ENCODE measurements at places on chromosomes 6 and 20.

GRCh38 chr6:7157752-7158616 lies 50.2 kb downstream of the RREB1 start:
- no peak for DNase-seq

GRCh38 chr6:53825532-53826321 lies 30.9 kb downstream of the LRRC1 start:
- no peak for DNase-seq

DNA sequence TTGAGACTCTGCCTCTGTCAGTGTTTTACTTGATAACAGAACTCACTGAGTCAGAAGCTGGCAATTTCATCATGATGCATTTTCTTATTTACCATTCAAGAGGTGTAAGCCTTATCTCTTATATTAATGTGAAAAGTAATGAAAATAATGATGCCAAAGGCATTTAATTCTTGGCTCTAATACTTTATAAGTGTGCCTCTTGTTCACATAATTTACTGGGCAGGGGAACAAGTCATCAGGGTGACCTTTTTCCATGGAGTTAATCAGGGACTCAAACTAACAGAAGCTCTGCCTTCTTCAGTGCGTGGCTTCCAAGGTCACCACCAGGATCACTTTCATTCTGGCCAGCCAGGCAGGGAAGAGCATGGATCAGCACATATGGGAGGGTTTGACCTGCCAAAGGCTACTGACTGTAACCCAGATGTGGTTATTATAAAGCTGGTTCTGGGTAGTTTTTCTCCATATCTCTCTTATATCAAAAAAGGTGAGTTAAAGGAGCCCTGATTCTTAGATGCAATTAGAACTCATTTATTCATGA lies 5.2 kb upstream of the PLCB1 start:
- DNase-seq, result no peak

GRCh38 chr6:137472641-137473137 lies 21.5 kb downstream of the OLIG3 start:
- no peak for DNase-seq

- no peak for DNase-seq
Observed at GRCh38 chr20:63702751-63703470, 4.9 kb downstream of the ARFRP1 start.

GRCh38 chr6:161536224-161536630 lies 262.4 kb upstream of the AGPAT4 start:
- no peak for DNase-seq

- DNase-seq, result no peak
Observed at GRCh38 chr20:40770564-40771307, 81.7 kb upstream of the MAFB start.

GRCh38 chr6:106808758-106809157 lies 165.8 kb downstream of the CD24 start:
- DNase-seq, result no peak

DNA sequence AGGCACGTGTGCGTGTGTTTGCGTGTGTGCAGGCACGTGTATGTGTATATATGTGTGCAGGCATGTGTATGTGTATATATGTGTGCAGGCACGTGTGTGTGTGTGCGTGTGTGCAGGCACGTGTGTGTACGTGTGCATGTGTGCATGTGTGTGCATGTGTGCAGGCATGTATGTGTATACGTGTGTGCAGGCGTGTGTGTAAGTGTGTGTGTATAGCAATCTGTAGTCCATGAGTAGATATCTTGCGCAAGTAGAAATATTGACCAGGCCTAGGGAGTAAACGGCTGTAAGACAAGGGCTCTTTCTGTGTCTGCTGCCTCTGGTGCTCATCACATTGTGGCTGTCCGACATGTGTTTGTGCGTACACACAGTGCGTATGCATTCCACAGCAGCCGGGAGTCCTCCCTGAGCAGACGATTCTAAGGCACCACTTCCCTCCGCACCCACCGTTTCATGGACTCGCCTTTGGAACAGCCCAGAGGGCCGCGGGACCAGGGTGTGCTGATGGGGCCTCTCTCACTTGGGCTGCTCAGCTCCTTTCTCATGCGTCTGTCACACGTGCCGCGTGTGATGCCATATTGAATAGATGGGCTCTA lies 167.6 kb downstream of the ERMARD start:
- DNase-seq, result no peak

DNA sequence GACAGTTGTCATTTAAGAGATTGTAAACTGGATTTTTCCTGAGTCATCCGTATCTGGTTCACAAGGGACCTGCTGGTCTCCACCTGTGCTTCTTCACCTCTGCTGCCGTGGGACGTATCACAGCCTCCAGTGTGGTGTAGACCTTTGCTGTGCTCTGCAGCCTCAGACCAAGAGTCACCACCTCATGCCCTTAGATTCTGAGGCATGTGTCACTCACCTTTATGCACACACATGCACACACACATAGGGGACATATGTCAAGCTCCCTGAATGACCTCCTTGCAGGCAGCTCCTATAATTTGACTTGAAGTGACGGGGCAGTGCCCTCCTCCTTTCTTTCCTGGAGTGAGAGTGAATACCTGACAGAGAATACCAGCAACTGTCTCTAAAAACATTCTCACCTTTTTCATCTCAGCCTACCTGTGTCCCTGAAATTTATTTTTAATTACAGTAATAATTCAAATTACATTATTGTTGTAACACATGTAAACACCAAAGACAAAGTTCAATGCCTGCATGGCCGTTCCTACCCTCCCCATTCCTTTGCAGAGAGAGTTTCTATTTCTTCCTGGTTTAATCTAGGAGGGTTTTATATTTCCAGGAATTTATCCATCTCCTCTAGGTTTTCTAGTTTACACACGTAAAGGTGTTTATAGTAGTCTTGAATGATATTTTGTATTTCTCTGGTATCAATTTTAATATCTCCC lies 3.5 kb downstream of the SLC17A4 start:
- DNase-seq, result no peak

DNA sequence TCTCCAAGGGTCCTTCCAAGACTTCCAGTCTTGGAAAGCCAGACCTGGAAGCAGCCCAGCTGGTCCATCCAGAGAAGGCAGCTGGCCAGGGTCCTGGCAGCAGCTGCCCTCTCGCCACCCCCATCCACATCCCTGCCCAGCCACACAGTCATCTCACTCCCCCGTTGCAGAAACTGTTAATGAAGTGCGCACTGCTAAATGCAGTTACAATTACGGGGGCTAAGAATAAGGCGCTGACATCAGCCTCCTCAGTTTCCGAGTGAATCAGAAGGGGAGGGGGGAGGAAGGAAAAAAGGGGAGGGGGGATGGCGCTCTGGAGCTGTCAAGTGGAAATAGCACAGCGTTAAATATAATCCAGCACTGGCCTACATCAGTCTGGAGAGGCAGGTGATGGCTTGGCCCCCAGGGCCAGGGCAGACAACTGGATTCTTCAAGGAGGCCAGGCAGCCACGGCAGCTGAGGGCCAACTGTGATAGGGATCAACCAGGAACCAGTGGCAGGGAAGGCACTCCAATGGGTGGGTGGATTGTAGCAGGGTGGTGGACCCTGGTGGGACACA lies 6.9 kb downstream of the RIMS4 start:
- no peak for DNase-seq

DNA sequence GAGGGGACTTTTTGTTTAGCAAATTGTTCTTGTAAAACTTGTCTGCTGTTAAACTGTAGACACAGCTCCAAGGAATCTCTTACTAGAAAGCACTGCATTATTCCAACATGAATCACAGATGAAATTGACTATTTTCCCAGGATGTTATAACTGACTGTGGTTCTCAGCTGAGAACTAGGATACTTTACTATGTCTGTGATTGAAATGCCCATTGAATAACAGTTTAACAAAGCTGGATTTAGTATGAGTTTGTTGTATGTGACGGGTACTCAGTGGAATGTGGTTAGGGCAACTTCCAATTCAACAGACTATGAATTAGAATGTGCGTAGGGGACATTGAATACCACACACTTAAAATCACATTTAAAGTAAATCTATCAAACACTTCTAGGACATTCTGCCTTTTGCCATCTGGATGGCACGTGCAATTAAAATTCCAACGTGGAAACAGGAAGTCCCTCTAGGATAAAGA lies 193.4 kb upstream of the PREP start:
- no peak for DNase-seq

- DNase-seq, result no peak
Observed at GRCh38 chr6:75993236-75994162, 79.0 kb downstream of the IMPG1 start.

GRCh38 chr6:131914234-131914633 lies 36.9 kb downstream of the CCN2 start:
- no peak for DNase-seq

DNA sequence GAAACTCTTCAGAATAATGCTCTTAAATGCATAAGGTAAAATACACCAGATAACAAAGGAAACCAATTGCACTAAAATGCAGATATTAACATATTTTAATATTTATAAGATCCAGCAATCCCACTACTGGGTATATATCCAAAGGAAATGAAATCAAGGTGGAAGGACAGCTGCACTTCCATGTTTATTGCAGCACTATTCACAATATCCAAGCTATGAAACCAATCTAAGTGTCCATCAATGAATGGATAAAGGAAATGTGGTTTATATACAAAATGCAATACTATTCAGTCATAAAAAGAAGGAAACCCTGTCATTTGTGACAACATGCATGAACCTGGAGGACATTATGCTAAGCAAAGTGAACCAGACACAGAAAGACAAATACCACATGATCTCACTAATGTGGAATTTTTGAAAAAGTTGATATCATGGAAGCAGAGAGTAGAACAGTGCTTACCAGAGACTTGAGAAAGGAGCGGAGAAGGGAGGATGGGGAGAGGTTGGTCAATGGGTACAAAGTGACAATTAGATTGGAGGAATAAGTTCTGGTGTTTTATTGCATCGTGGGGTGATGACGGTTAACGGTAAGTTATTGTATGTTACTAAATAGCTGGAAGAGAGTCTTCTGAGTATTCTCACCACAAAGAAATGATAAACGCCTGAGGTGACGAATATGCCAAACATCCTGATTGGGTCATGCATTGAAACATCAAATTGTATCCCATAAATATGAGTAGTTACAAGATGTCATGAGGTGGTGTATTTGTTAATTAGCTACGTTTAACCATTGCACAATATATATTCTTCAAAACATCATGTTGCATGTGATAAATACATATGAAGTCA lies 37.9 kb upstream of the RNF24 start:
- DNase-seq, result no peak

DNA sequence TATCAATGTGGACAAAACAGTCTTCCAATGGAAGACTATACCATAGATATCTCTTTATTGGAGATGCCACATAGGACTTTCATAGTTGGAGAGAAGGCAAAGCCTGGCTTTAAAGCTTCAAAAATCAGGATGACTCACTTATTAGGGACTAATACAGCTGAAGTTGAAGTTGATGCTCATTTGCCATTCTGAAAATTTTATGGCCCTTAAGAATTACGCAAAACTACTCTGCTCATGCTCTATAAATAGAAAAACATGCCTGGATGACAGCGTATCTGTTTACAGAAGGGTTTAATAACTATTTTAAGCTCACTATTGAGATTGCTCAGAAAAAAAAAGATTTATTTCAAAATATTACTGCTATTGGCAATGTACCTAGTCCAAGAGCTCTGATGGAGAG lies 155.5 kb upstream of the DST start:
- no peak for DNase-seq

DNA sequence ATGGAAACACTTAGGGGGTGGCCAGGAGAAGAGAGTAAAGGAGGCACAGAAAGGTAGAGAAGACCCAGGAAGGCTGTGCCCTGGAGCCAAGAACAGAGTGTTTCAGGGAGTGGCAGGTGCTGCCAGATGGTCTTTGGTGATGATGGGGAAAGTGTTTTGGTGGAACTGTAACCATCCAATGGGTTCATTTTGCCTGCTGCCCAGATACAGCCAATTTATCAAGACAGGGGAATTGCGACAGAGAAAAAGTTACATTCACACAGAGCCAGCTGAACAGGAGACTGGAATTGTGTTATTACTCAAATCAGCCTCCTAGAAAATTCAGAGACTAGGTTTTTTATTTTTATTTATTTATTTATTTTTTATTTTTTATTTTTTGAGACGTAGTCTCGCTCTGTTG lies 5.2 kb downstream of the ZNF341 start:
- no peak for DNase-seq

- DNase-seq, result no peak
Observed at GRCh38 chr20:23234311-23235078, 116.1 kb upstream of the NXT1 start.

Data from KBM-7 (cell line).